Stimulated activated CD8-positive, alpha-beta memory T cell treated with anti-CD3 and anti-CD28 coated beads, Interleukin-12 subunit alpha, Interleukin-12 subunit beta, amount 100 ng/mL, for 4 hours (primary cell): ENCODE measurements at places on chromosomes 7 and 10.

DNA sequence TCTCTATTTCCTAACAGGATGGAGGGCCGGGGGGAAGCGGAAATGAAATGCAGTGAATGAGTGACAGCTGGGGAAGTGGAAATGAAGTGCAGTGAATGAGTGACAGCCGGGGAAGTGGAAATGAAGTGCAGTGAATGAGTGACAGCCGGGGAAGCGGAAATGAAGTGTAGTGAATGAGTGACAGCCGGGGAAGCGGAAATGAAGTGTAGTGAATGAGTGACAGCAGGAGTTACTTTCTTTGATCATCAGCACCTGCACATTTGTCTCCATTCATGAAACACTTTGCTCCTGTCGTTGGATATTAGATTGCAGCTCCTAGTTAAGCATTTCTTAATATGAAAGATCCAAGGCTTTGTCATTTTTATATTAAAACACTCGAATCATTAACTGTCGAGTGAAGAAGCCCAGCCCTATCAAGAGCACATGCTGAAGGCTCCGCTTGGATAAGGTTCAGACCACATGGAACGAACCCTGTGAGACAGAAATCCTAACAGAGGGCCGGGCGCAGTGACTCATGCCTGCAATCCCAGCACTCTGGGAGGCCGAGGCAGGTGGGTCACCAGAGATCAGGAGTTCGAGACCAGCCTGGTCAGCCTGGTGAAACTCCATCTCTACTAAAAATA, 406.0 kb upstream of the ADARB2 start:
- no peak for DNase-seq

GRCh38 chr7:150340024-150340749, 1.2 kb downstream of the RARRES2 start:
- DNase-seq, result no peak

DNA sequence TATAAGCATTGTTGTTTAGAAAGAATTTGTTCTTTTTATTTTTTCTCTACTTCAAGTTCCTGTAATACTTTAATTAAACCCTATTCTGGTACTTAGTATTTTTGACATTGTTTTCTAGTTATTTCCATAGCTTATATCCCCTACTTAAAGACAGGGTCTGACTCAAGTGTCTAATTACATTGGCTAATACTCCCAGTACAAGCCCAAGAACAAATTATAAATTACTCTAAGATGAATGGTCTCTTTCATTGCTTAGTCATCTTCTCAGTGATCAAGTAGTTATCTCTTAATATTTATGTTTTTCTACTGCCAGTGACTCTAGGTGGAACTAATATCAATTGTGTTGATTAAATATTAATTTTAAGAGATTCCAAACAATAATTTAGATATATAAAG, 21.6 kb downstream of the AHR start:
- no peak for DNase-seq

DNA sequence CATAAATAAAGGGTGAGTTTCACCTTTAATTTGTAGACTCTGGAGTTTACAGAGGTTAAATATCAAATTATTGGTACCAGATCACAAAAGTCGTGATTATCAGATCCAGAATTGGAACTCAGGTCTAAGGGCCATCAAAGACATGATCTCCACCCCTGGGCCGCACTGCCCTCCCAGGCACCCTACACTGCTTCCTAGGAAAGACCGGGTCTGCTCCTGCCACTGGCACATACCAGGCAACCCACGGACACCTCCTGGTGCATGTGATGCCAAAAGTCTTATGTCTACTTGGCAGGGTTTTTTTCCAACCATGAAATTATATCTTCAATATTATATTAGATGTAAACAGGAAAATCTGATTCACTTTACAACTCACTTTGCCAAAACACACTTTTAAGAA, 452.8 kb downstream of the PTPRN2 start:
- no peak for DNase-seq

GRCh38 chr10:128312250-128312649, 186.0 kb upstream of the MKI67 start:
- DNase-seq, result no peak

GRCh38 chr10:109877546-109877945, 45.8 kb downstream of the XPNPEP1 start:
- no peak for DNase-seq

GRCh38 chr7:141511316-141511675, 39.9 kb upstream of the AGK start:
- DNase-seq, result no peak

DNA sequence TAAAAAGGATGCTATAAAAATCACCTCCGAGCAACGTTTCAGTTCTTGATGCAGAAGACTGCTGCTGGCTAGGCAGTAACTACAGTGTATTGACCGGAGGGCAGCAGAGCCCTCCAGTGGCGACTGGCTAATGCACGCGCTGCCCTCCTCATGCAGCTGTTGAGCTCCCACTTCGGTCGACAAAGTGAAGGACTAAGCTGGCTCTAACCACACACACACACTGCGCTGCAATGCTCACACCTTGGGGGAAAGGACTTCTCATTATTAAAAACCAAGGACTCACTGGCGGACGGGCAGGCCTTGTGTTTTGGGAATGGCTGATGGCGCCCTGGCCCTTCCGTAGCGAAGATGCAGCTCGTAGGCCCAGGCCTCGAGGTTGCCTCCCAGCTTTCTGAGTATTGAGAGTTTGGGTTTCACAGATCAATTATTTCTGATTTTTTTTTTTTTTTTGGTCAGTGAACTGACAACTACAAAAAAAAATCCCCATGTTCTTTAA, 120.9 kb upstream of the DIP2C start:
- no peak for DNase-seq

DNA sequence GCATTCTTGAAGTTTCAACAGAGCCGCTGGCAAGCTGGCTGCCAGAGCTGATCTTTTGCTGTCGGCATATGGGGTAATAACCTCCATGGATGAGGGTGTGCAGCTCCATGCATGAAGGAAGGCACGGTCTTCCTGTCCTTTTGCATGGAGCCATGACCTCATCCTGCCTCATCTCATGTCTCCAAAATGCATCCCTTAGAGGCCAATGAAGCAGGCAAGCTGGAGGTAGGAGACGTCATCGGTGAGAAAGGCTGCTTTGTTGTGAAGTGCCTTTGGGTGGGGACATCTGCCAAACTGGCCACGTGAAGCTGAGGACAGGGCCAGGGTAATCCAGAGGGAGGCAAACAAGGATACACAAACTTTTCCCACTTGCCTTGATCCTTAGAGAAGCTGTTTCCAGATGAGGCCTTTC, 161.5 kb upstream of the TBX20 start:
- DNase-seq, result no peak

DNA sequence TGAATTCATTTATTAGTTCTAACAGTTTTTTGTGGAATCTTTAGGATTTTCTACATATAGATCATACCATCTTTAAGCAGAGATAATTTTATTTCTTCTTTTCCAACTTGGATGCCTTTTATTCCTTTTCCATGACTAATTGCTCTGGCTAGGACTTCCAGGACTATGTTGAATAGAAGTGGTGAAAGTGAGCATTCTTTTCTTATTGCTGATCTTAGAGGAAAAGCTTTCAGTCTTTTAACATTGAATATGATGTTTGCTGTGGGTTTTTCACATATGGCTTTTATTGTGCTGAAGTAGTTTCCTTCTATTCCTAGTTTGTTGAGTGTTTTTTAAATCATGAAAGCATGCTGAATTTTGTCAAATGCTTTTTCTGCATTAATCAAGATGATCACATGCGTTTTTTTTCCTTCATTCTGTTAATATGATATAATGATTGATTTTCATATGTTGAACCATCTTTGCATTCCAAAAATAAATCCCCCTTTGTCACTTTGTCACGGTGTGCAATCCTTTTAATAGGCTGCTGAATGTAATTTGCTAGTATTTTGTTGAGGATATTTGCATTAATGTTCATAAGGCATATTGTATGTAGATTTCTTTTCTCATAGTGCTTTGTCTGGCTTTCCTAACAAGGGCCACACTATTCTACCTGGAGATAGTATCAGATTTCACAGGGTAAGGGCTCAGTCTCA, 92.9 kb downstream of the ZNF467 start:
- no peak for DNase-seq

DNA sequence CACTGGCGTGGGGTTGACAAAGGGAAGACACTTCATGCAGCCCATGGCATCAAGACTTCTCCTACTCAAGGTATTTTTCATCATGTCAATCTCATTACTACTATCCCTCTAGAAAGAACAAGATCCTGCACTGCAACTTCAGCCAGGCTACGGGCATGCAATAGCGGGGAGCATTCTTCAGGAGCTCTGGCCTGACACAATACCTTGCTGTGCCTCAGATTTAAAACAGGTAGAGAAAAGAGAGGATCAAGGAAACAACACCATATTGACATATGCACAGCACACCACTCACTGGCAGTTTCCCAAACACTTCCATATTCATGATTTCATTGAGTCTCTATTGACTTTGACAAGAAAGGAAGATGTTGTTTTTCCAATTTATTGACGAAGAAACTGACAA, 51.5 kb downstream of the DOCK4 start:
- no peak for DNase-seq

- no peak for DNase-seq
Measured at GRCh38 chr7:17546592-17546991, 248.1 kb downstream of the AHR start.
